Testis (tissue), 5 donors: ENCODE measurements at places on chromosomes 5 and 9.

DNA sequence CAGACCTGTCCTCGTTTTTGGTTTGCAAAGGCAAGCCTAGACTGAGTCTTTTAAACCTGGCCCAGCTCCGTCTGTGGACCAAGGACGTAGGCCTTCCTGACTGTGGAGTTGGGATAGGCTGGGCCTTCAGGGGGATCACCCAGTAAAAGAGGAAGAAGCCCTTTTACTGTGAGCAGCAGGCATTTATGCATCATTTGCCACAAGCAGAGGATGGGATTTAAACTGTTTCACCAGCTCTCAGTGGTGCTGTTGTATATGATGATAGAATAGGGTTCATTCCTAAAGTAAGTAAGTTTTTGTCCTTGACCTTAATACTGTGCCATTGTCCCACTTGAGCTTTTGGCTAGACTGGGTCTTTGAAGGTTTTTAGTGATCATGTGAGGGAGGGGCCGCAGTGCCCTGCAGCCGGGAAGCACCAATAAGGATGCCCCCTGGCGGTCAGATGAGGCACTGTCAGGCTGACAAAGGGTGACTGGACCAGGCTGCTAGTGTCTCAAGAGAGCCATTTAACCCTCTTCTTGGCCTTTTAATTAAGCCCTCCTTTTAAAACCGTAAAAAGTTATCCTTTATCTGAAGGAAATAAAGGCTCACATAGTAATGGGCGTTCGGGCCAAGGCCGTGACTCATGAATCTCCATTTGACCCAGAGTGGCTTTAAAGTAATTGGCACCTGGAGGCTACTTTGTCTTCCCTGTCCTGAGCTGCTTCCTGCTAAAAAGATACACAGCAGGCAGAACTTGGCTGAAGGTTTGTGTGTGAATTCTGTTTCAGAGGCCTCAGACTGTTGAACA, 74.0 kb downstream of the UBAP1 start:
- H3K36me3 ChIP-seq = no peaks in the 10 kb centered on the region
- no peaks in the 10 kb centered on the region for H3K27me3 ChIP-seq
- no peak overlapping the region for H3K4me3 ChIP-seq
- peak overlapping the region; percentile 95 for H3K27ac ChIP-seq
- DNase-seq = peak; percentile 82
- H3K4me1 ChIP-seq = peaks cover 71% of the 10 kb centered on the region

DNA sequence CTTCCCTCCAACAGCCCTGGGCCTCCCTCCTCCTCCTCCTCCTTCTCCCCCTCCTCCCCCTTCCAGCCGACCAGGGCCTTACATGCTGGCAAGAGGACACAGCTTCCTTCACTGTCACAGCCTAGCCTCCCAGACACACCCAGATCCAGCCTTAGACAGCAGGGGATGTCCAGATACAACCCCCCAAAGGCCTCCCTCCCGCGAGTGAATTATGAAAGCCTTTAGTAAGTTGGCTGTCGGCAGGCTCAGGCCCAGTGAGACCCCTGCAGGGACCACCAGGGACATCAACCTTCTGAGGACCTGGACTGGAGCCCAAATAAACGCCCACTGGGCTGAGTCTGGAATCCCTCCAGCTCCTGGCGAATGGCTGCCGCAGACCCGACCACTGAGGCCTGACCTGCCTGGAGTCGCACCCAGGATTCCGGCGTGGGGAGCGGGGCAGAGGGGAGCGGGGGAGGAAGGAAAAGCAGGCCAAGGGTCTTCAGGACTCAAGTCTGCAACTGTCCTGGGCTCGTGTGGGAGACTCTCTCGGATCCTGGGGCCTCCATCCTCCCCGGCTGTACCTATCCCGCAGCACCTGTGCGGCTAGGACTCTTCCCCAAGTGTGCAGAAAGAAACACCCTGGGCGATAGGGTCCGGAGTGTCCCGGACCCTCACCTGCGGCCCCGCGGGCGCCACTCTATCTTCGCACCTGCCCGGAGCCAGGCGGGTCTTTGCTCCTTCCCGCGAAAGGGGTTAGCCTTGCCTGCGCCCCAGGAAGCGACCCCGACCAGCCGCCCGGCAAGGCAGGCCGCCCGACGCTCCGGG, 705 bp downstream of the SEPTIN8 start:
- H3K27me3 ChIP-seq = no peaks in the 10 kb centered on the region
- DNase-seq = no peak
- H3K36me3 ChIP-seq = no peaks in the 10 kb centered on the region
- peaks cover 21% of the 10 kb centered on the region for H3K4me1 ChIP-seq

DNA sequence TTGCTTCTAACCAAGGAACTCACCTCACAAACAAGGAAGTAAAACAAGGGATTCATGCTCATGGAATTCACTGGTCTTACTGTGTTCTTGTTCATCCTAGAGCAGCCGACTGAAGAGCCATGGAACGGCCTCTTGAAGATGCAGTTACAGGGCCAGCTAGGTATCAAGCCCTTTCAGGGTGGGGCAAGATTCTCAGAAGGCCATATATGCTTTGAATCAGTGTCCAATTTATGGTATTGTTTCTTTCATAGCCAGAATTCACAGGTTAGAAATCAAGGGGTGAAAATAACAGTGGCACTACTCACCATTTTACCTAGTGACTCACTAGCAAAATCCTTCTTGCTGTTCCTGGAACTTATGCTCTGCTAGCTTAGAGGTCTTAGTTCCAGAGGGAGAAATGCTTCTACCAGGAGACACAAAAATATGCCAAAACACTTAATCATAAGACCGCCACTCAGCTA, 159.5 kb upstream of the CDH10 start:
- H3K4me1 ChIP-seq = no peaks in the 10 kb centered on the region
- no peaks in the 10 kb centered on the region for H3K27me3 ChIP-seq
- H3K4me3 ChIP-seq = no peak overlapping the region
- no peak for DNase-seq
- H3K27ac ChIP-seq = no peak overlapping the region

GRCh38 chr9:135473972-135474543, 5.5 kb upstream of the PPP1R26 start:
- no peak overlapping the region for H3K4me3 ChIP-seq
- peaks cover 6% of the 10 kb centered on the region for H3K4me1 ChIP-seq
- no peak for DNase-seq

- H3K4me3 ChIP-seq = no peak overlapping the region
- H3K27me3 ChIP-seq = no peaks in the 10 kb centered on the region
- no peak overlapping the region for H3K27ac ChIP-seq
- peaks cover 5% of the 10 kb centered on the region for H3K4me1 ChIP-seq
- no peak for DNase-seq
- no peaks in the 10 kb centered on the region for H3K36me3 ChIP-seq
These were observed 28.2 kb downstream of the ARL15 start for GRCh38 chr5:54281960-54282692.

- no peak within 1 kb of the TSS for H3K27ac ChIP-seq
- no peaks in the 10 kb centered on the region for H3K36me3 ChIP-seq
- no peak within 1 kb of the TSS for H3K4me3 ChIP-seq
- no peaks in the 10 kb centered on the region for H3K27me3 ChIP-seq
- peaks cover 5% of the 10 kb centered on the region for H3K4me1 ChIP-seq
- no peak for DNase-seq
These were observed at the start of gene C1QTNF3 for GRCh38 chr5:34043099-34043876. TSS of gene C1QTNF3 (minus strand) at chr5:34043213. CDS start at chr5:34043125, 88 bp downstream.

DNA sequence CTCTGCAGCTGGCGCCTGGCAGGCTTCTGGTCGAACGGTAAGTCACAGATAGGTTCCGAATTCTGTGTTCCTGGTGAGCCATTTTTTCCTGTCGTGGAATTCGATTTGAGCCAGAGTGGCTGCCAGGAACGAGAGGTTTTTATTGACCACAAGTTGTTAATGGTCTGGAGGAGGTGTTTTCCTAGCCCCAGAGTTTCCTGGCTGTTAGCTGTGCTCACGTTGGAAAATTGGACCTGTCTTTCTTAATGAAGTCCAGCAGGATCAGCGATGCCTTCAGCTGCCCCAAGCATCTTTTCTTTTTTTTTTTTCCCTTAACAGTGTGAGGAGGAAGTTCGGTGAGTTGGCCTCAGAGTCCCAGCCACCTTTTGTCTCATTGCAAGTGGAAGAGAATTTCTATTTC, 62.9 kb downstream of the COL5A1 start:
- no peaks in the 10 kb centered on the region for H3K36me3 ChIP-seq
- no peak overlapping the region for H3K27ac ChIP-seq
- H3K4me3 ChIP-seq = no peak overlapping the region
- DNase-seq = no peak
- no peaks in the 10 kb centered on the region for H3K27me3 ChIP-seq

DNA sequence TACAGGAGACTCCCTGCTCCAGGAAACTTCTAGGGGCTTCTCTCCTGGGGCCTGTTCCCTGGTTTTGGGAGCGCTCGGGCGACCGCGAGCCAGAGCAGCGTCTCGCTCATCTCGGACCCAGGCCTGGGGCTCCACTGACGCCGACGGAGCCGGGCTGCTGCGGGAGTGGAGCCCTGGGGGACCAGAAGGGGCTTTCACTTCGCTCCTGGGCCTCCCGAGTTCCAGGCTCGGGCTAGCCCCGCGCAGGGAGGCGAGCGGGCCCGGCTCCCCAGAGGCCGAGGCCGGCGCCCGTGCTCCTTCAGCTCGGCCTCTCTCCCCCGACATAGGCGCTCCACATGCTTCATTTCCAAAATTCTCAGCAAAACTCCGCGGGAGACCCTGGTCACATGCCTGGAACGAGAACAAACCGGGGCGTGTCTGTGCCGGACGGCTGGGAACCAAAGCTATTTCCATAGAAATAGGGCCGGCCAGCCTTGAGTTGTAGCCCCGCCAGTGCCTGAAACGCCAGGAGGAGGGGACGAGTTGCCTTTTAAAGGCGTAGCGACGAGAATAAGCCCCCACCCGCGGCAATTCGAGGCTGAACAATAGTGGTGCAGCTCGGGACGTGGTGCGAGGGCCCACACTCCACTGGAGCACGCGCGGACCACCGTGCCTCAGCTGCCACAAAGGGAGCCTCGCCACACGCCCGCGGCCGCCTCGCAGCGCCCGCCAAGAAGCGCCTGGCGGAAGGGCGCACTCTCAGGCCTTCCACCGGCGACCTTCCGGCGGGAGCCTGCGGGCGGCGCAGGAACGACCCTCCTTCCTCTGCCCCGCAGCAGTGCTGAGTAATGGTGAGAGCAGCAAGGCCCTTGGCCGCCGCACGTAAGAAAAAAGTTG, 1.1 kb upstream of the G3BP1 start:
- peak overlapping the region; percentile 92 for H3K27ac ChIP-seq
- no peaks in the 10 kb centered on the region for H3K27me3 ChIP-seq
- no peaks in the 10 kb centered on the region for H3K36me3 ChIP-seq
- peaks cover 23% of the 10 kb centered on the region for H3K4me1 ChIP-seq
- H3K4me3 ChIP-seq = peak overlapping the region; percentile 85

DNA sequence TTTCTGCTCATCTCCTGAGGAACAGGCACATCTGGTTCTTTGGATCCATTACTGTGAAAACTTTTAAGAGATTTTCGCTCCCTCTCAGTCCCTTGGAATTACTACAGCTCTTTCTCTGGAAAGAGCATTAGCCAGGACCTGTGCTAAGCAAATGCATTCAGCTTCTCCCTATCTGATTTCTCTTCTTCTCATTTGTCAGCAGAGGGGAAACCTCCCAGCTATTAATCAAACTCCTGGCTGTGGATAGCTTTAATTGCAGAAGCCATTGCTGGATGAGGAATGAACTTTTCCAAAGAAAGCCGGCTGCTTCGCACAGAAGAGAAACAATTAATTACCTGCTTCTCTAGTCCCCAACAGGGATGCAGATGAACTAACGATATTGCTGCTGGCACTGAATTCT, 37.9 kb downstream of the TLR4 start:
- DNase-seq = no peak
- no peaks in the 10 kb centered on the region for H3K36me3 ChIP-seq
- H3K27ac ChIP-seq = no peak overlapping the region
- no peaks in the 10 kb centered on the region for H3K4me1 ChIP-seq
- no peaks in the 10 kb centered on the region for H3K27me3 ChIP-seq

GRCh38 chr5:93990504-93991070, 249.2 kb upstream of the POU5F2 start:
- no peak for DNase-seq
- H3K4me3 ChIP-seq = no peak overlapping the region
- peak overlapping the region; percentile 23 for H3K27ac ChIP-seq
- H3K4me1 ChIP-seq = no peaks in the 10 kb centered on the region

- H3K36me3 ChIP-seq = no peaks in the 10 kb centered on the region
- DNase-seq = peak; percentile 27
- no peaks in the 10 kb centered on the region for H3K4me1 ChIP-seq
- no peak overlapping the region for H3K4me3 ChIP-seq
- no peak overlapping the region for H3K27ac ChIP-seq
These were observed 212.0 kb upstream of the KIF2A start for GRCh38 chr5:62093976-62094375.

- no peak overlapping the region for H3K27ac ChIP-seq
- no peaks in the 10 kb centered on the region for H3K27me3 ChIP-seq
- no peaks in the 10 kb centered on the region for H3K36me3 ChIP-seq
- H3K4me3 ChIP-seq = no peak overlapping the region
- H3K4me1 ChIP-seq = no peaks in the 10 kb centered on the region
These were observed 553.0 kb downstream of the EBF1 start for GRCh38 chr5:158546748-158547147.

GRCh38 chr5:93163010-93163663, 417.9 kb downstream of the NR2F1-AS1 start:
- no peak overlapping the region for H3K4me3 ChIP-seq
- H3K27ac ChIP-seq = no peak overlapping the region
- H3K4me1 ChIP-seq = peaks cover 12% of the 10 kb centered on the region

DNA sequence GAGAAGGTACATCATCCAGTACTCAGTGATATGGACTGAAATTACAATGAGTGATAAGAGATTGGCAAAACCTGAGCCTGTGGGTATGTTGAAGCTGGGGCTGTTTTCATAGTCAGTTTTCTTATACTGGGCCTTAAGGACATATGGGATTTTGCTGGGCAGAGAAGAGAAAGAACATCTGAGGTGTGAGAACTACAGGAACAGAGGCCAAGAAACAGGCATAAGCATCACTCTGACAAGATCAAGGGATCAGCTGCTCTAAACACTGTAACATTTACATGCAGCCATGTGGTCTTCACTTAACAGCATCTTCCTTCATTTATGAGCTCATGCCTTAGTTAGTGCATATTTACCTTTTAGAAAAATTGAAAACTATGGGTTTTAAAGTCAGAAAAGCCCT, 220.0 kb downstream of the TRIM36 start:
- no peak overlapping the region for H3K4me3 ChIP-seq
- DNase-seq = no peak
- no peaks in the 10 kb centered on the region for H3K27me3 ChIP-seq
- H3K27ac ChIP-seq = no peak overlapping the region
- no peaks in the 10 kb centered on the region for H3K4me1 ChIP-seq

DNA sequence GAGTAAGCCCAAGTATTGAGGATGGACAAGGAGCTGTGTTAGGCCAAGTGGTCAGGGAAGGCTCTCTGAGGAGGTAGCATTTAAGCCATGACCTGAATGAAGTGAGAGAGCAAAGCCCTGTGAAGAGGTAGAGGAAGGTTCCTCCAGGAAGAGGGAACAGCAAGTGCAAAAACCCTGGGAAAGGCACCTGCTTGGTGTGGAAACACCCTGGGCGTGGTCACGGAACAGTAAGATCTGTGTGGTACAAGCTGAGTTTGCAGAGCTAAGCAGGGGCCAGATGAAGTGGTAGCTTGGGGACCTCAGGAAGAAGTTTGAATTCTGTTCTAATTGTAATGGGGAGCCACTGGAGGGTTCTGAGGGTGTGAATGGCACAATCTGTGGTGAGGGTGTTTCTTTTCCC, 310.2 kb downstream of the ARHGAP26 start:
- no peaks in the 10 kb centered on the region for H3K36me3 ChIP-seq
- H3K4me3 ChIP-seq = no peak overlapping the region
- no peaks in the 10 kb centered on the region for H3K27me3 ChIP-seq
- no peak overlapping the region for H3K27ac ChIP-seq

- no peaks in the 10 kb centered on the region for H3K4me1 ChIP-seq
- DNase-seq = no peak
- H3K36me3 ChIP-seq = no peaks in the 10 kb centered on the region
- H3K4me3 ChIP-seq = no peak overlapping the region
- H3K27me3 ChIP-seq = no peaks in the 10 kb centered on the region
- no peak overlapping the region for H3K27ac ChIP-seq
These were observed 50.1 kb upstream of the POU5F2 start for GRCh38 chr5:93791518-93791972.
